ENCODE measurements at places on chromosomes 7 and 10. TPM values are rescaled to one million over a fixed set of nuclear protein-coding genes. Genes with fewer than 3 reads are reported as not detected.

GRCh38 chr7:156034397-156034796 is 222.1 kb upstream of the SHH start:
- peak; percentile 6 for DNase-seq

DNA sequence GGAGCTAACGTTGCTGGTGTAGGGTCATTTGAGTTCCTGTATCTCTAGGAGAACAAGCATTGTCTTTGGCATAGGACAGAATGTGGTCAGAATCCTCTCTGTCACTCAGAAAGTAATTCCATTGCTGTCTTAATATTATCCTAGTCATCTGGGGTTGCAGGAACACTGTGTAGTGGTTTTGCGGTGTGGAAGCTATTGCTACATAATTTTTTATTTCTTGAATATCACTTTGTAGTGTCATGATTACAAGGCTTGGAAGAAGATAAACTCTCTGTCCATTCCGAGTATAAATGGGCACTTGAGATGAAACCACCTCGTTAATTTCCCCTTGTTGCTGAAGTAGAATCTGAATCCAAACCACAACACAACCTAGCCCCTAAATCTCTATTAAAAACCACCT is 919.2 kb downstream of the LRMDA start:
- no peak for DNase-seq

DNA sequence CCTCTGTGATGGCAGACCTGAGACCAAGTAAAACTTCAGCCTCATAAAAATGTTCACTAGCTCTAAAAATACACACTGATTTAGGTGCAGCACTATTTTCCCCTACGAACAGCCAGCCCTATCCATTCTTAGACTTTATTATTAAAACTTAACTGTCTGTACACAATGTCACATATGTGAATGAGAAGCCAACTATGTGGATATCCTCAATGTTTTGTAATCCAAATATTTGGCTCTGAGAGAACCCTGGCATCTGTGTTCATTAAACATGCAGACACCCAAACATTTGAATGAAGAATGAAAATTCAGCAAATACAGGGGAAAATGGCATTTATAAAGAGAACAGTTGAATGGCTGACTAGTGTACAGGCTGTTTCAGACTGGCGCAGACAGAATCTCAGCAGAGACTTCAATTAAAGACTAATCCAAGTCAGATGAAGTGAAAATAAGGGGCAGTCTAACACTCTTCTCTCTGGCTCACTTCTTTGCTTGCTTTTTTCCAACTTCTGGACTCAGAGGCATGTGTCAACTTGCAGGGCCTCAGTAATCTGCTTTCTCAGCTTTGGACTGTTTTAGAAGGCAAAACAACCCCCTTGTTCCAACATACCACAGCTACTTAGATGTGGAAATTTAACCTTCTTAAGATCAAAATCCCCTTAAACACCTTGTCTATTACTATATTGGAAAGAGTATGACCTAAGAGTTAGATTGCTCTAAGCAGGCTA is 47.4 kb upstream of the FAM180A start:
- DNase-seq = no peak

- DNase-seq = no peak
These were observed 108.7 kb downstream of the MKLN1 start for GRCh38 chr7:131436384-131436783.

Gene CCDC3
- total RNA-seq = 17.6 TPM

Measured in type B pancreatic cell (in vitro differentiated cells).